ENCODE measurements at places on chromosomes 3 and 15.

DNA sequence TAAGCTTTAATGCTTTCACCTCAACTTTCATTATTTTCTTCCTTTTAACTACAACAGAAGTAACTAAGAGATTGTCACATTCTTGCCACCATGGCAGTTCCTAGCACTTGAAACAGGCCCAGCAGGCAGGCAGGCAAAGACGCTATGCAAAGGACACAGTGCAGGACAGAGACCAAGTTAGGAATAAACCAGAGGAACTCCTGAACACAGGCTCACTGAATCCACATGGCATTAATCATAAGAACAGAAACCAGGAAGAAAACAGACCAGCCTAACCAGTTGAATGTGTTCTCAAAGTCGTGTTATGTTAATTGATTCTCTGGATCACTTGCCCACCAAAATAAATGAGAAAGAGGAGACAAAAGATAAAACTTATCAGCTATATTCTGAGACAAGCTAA, 397.6 kb downstream of the TBL1XR1 start:
- DNase-seq, result no peak

DNA sequence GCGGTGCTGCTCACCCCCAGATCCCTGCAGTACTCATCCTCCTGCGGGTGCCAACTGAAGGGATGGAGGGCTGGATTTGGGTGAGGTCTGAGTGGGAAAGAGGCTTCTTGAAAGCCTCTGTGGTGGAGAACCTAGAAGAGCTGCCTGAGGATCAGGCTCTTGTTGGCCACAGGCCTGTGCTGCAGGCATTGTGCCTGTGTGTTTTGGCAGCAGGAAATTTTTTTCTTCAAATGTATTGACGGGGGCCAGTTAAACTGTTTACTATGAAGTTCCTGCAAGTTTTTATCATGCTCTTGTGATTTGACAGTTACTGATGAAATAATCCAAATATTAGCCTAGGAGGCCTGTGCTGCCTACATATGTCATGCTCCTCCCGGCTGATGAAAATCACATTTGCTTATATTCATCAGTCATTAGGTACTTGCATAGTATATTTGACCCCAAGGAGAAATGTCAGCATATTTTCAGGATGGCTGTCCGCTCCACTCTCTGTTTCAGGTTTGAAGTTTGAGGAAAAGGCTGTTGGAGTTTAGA, 103.1 kb downstream of the THSD4 start:
- peak; percentile 38 for DNase-seq

GRCh38 chr3:40714771-40715345, 190.1 kb downstream of the ZNF621 start:
- no peak for DNase-seq

DNA sequence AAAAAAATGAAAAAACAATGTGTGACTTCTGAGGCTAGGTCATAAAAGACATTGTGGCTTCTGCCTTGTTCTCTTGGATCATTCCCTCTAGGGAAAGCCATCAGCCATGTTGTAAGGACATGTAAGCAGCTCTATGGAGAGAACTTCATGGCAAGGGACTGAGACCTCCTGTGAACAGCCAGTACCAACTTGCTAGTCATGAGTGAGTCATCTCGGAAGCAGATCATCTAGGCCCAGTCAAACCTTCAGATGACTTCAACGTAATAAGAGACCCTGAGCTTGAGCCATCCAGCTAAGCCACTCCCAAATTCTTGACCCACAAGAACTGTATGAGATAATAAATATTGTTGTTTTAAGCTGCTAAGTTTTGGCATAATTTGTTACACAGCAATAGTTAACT, 4.9 kb downstream of the MON1A start:
- DNase-seq, result peak; percentile 59

- no peak for DNase-seq
These were observed 12.2 kb upstream of the MAPK6 start for GRCh38 chr15:52006702-52007340.

DNA sequence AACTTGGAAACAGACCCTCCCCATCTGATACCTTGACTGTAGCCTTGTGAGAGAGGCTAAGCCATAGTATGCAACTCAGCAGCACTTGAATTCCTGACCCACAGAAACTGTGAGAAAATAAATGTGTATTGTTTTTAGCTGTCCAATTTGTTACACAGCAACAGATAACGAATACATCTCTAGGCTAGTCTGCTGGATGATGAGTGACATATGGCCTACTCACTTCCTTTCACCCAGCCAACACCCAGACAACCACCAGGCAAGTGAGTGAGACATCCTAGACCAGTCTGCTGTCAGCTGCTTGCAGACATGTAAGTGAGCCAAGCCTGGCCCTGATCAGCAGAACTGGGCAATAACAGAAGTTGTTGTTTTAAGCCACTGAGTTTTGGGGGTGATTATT, 19.2 kb upstream of the SMAD6 start:
- no peak for DNase-seq

- DNase-seq, result no peak
These were observed 3.2 kb downstream of the CHST2 start for GRCh38 chr3:143122608-143123352.

GRCh38 chr3:160112996-160113395, 112.2 kb upstream of the C3orf80 start:
- DNase-seq, result no peak

- no peak for DNase-seq
These were observed 211.1 kb upstream of the ADAMTS9 start for GRCh38 chr3:64898941-64899340.

DNA sequence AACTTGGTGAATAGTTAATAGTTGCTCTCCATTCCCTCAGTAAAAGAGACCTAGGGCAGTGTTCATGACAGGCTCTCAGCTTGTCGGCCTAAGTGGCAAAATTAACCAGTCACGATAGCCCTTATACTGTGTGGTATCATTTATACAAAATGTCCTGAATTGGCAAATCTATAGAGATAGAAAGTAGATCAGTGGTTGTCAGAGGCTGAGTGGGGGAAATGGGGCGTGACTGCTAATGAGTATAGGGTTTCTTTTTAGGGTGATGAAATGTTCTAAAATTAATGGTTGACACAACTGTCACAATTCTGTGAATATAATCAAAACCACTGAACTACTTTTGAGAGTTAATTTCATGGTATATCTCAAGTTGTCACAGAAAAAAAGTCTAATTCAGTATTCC, 20.9 kb downstream of the ARIH1 start:
- DNase-seq, result no peak

DNA sequence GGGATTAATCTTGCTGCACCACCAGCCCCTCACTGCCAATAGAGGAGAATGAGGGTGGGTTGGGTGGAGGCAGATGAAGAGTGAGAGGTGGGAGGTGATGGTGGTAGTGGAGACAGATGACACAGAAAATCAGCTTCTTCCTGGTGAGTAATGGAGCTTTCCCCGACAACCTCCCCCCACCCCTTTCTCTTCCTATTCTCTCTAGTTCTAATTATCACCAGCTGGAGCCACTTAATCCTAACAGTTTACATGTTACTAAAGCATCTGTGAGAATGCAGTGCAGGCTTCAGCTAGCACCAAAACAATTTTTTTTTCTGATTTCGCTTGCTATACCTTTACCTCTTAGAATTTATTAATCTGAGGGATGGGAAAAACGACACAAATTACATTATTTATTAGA, 116.1 kb upstream of the DNAJC19 start:
- no peak for DNase-seq

DNA sequence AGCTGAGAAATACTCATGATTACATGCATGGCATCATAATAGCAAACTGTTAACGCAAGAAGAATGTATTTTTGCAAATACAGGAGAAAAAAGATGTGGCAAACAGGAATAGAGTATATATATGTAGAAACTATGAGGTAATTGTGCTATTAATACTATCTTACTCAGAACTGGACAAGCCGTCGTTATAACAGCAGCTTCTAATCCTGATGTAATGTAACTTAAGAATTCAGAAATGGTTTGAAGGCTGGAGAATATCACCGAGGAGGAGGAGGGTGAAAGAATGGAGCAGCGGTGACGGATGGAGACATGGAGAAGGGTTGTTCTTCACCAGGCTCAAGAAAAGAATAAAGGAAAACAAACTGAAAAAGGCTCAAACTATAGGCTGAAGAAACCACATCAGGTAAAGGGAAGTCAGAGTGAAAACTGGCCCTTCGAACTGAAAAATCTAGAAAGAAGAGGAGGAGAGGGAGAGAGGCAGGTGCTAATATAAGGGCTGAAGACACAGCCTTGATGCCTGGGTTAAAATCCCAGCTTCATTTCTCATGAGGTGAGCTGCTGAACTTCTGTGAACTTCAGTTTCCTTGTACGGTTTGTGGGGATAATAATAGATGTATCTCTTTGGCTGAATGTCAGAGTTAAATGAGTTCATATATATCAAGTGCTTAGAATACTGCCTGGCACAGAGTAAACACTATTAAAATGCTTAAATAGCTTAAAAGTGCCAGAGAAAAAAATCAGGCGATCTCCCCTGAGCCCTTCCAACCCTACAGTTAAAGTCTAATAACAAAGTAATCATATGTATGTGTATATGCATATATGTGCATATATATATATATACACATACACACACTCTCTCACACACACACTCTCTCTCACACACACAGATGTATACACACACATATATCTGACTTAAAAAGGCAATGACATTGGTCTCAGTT, 43.9 kb downstream of the GOLIM4 start:
- DNase-seq, result peak; percentile 27

GRCh38 chr3:62453448-62453847, 80.1 kb upstream of the FEZF2 start:
- no peak for DNase-seq

GRCh38 chr3:44237665-44238064, 4.0 kb upstream of the TOPAZ1 start:
- DNase-seq, result no peak

DNA sequence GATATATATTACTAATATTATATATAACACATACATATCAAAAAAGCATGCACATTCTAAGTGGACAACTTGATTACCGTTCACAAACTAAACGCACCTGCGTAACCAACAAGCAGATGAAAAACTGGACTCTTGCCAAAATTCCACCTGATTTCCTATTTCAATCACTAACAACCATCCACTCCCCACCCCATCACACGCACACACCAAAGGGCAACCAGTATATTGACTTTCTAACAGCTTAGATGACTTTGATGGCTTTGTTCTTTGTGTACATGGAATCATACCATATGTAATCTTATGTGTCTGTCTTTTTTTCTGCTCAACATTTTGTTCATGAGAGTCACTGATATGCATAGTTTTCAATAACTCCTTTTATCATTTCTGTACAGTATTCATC, 496.8 kb upstream of the ARRDC4 start:
- DNase-seq, result no peak

DNA sequence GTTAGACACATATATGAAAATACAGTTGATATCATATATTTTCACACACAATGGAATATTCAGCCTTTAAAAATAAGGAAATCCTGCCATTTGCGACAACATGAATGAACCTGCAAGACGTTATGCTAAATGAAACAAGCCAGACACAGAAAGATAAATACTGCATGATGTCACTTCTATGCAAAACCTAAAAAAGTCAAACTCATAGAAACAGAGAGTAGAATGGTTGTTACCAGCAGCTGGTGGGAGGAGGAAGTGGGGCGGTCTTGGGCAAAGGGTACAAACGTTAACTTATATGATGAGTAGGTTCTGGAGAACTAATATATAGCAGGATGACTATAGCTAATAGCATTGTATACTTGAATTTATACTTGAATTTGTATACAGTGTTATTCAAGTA, 213.2 kb upstream of the NR2F2 start:
- no peak for DNase-seq

DNA sequence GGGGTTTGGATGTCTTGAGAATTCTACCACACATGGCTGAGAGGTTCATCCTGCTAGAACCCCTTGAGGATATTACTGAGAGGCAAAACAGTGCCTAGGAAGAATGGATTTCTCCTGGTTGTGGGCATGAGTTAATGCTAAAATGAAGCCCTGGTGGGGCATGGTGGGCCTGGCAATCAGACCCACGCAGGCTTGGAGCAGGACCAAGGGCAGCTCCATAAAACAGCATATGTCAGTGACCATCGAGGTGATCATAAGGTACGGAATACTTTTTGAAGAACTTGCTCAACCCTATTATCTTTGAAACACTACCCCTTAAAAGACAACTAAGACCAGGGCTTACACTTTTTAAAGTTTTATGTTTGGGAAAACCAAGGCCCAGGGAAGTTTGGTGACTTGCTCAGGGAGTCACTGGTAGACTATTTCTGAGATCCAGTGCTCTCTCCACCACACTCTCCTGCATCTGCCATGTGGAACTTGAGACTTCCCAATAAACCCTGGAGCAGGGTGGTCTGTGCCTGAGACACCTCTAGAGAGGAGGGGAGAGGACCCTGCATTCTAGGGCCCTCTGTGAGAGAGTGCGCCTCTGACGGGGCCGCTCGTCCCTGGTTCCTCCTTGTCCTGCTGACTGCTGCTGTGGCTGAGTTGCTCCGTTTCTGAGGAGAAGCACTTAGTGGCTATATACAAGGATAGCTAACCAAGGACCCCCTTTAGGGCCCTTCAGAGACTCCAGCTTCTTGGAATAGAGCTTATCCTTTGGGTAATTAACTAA, 28.0 kb upstream of the TIMP4 start:
- DNase-seq, result no peak

DNA sequence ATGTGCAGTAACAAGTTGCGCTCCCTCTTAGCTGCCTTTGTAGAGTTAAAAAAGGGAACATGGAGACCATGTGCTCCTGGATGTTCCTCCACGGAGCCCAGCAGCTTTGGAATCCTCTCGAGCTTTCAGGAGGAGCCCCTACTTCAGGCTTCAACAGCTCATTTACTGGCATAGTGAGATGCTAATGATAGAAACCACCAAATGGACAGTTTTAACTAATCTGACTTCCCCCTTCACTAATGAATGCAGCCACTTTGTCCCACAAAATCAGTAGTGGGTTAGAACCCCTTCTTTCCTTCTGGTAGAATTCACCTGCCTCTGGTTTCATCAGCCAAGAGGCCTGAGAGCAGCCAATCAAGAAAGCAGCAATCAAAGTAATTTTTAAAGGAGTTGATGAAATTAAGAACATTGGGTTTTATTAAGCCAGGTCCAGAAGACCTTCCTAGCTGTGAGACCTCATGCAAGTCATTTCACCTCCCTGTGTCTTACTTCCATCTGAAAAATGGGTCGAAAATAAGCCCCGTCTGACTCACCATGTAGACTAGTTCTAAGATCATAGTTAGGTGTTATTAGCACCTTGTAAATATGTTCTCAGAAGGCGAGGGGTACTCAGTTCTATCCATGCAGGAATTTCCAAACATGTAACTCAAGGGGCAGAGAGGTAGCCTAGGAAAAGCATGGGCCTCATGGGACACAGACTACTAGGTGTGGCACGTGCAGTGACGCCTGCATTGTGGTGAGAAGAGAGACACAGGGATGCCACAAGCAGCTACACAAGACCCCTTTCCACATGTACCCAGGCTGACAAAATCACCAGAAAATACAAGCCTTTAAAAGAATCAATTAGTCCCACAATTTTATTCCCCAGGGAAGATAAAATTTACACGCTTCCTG, 179.7 kb upstream of the LPP start:
- no peak for DNase-seq

DNA sequence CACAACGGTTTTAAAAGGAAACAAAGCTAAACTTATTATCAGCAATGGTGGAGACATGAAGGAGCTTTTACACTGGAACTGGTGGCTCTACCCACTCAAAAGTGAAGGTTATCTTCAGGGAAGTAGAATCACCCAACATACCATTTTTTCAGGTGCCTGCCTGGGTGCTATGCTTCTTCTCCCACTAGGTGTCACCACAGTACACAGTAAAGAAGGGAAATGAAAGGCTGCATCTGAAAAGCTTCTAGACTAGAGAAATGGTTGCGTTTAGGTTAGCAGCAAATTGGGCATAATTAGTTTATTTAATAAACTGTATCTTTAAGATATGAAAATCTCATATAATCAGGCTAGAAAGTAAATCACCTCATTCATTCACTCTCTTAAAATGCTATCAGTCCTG, 47.0 kb upstream of the SELENOK start:
- peak; percentile 45 for DNase-seq

Data from AG08396 (cell line).